ENCODE measurements at places on chromosomes 5 and 9.

- no peak for DNase-seq
- no peak overlapping the region for H3K27ac ChIP-seq
- H3K27me3 ChIP-seq, result no peaks in the 10 kb centered on the region
- no peaks in the 10 kb centered on the region for H3K36me3 ChIP-seq
- no peak overlapping the region for H3K4me3 ChIP-seq
- no peaks in the 10 kb centered on the region for H3K4me1 ChIP-seq
Observed at GRCh38 chr5:162230348-162230747, 162.8 kb downstream of the GABRG2 start.

DNA sequence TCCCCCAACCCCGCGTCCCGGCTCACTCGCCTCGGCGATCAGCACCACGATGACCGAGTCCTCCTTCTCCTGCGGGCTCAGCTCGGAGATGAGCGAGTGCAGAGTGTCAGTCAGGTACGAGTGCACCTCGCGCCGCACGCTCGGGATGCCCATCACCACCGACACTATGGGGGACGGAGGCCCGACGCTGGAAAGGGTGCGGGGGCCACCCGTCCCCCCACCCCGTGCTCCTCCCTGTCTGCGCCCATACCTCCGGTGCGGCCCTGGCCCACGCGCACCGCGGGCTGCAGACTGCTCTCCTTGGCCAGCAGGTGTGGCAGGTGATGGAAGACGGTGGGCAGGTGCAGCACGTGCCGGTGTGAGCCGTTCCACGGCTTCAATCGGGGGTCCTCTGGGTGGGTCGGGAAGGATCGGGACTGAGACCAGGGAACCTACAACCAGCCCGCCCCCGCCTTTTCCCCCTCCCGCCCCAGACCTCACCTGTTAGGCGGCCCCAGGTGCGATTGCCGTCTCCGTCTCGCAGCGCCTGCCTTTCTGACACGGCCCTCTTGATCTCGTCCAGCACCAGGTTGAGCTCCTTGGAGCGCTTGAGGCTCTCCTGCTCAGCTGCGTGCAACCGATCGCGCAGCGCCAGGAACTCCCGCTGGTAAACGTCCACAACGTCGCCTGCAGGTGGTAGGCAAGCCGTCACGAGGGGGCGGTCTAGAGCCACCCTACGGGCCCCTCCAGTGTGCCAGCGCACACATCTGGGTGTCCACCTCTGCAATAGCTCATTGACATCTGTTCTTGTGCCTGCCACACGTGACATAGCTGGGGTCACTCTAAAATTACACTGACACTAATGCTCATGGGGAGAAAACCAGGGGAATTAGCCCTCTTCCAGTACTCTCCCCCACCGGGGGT is 5.1 kb downstream of the MGAT4B start:
- peaks cover 11% of the 10 kb centered on the region for H3K36me3 ChIP-seq
- DNase-seq, result peak; percentile 68
- H3K27me3 ChIP-seq, result no peaks in the 10 kb centered on the region
- H3K4me1 ChIP-seq, result peaks cover 33% of the 10 kb centered on the region

GRCh38 chr5:67732921-67733320 is 482.6 kb upstream of the PIK3R1 start:
- H3K4me3 ChIP-seq, result no peak overlapping the region
- H3K27me3 ChIP-seq, result no peaks in the 10 kb centered on the region

- H3K4me1 ChIP-seq, result peaks cover 5% of the 10 kb centered on the region
- H3K4me3 ChIP-seq, result no peak overlapping the region
- H3K27ac ChIP-seq, result no peak overlapping the region
- DNase-seq, result no peak
- no peaks in the 10 kb centered on the region for H3K27me3 ChIP-seq
Observed at GRCh38 chr5:146082798-146083197, 22.6 kb downstream of the PLAC8L1 start.

GRCh38 chr9:114697951-114698351 is 16.0 kb upstream of the TEX48 start:
- DNase-seq, result no peak
- no peaks in the 10 kb centered on the region for H3K36me3 ChIP-seq
- H3K4me1 ChIP-seq, result peaks cover 9% of the 10 kb centered on the region
- no peak overlapping the region for H3K27ac ChIP-seq
- peaks cover 10% of the 10 kb centered on the region for H3K27me3 ChIP-seq

GRCh38 chr9:110257097-110257841 is 962 bp upstream of the TXN start:
- peak overlapping the region; percentile 71 for H3K27ac ChIP-seq
- no peak for DNase-seq
- H3K4me1 ChIP-seq, result peaks cover 39% of the 10 kb centered on the region
- peak overlapping the region; percentile 84 for H3K4me3 ChIP-seq
- H3K27me3 ChIP-seq, result no peaks in the 10 kb centered on the region

- H3K27ac ChIP-seq, result no peak overlapping the region
- no peak for DNase-seq
- H3K4me3 ChIP-seq, result no peak overlapping the region
- H3K36me3 ChIP-seq, result no peaks in the 10 kb centered on the region
- no peaks in the 10 kb centered on the region for H3K4me1 ChIP-seq
- no peaks in the 10 kb centered on the region for H3K27me3 ChIP-seq
Observed at GRCh38 chr5:19853616-19854240, 134.3 kb downstream of the CDH18 start.

DNA sequence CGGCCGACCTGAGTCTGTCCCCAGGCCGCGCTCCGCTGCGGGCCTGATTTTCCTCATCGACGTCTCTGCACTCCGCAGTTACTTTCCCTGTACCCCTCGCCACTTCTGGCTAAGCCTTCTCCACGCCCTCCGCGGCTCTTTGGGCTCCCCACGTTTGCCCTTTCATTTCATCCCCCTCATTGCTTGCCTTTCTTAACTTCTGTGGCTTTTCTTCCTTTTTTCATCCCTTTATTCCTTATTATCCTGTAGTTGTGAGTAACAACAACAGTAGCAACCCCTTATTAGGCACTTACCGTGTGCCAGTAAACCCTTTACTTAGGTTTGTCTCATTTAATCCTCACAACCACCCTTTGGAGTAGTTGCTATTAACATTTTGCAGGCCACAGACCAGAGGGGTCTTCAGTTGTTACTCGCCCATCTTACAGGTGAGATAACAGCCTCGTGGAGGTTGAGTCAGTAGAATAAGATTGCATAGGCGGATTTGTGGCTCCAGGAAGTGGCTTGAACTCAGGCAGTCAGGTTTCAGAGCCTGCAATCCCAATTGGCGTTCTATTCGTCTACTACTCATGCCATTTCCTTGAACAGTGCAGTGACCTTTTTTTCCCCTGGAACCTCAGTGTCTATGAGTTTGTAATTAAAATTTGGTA is 724 bp downstream of the TCERG1 start:
- no peaks in the 10 kb centered on the region for H3K36me3 ChIP-seq
- peaks cover 29% of the 10 kb centered on the region for H3K4me1 ChIP-seq
- H3K4me3 ChIP-seq, result peak overlapping the region; percentile 99
- H3K27ac ChIP-seq, result peak overlapping the region; percentile 89
- DNase-seq, result no peak

- peaks cover 44% of the 10 kb centered on the region for H3K4me1 ChIP-seq
- no peak overlapping the region for H3K27ac ChIP-seq
- no peaks in the 10 kb centered on the region for H3K27me3 ChIP-seq
- peak overlapping the region; percentile 79 for H3K4me3 ChIP-seq
Observed at GRCh38 chr5:175659546-175660253, 1.8 kb downstream of the HRH2 start.

DNA sequence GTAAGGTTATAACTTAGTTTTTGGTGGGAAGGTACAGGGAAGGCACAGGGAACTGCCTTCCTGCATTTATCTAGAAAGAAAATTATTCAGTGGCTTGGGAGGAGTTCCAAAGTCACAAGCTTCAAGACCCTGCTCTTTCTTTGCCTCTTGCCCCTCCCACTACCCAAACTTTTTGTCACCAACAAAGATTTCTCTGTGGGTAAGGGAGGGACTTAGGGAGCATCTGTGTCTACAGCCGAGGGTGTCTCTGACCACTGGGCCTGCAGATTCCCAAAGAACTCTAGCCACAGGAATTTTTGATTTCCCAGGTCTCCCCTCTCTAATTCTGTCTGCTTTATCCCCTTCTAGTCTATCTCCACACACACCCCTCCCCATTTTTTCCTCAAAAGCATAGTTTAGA is 2.1 kb downstream of the ECSCR start:
- H3K27me3 ChIP-seq, result no peaks in the 10 kb centered on the region
- H3K27ac ChIP-seq, result no peak overlapping the region
- no peak for DNase-seq
- no peaks in the 10 kb centered on the region for H3K36me3 ChIP-seq
- no peak overlapping the region for H3K4me3 ChIP-seq
- peaks cover 39% of the 10 kb centered on the region for H3K4me1 ChIP-seq

GRCh38 chr5:177496070-177496726 is 1.2 kb downstream of the PDLIM7 start:
- peaks cover 3% of the 10 kb centered on the region for H3K27me3 ChIP-seq
- no peak for DNase-seq
- H3K36me3 ChIP-seq, result no peaks in the 10 kb centered on the region

DNA sequence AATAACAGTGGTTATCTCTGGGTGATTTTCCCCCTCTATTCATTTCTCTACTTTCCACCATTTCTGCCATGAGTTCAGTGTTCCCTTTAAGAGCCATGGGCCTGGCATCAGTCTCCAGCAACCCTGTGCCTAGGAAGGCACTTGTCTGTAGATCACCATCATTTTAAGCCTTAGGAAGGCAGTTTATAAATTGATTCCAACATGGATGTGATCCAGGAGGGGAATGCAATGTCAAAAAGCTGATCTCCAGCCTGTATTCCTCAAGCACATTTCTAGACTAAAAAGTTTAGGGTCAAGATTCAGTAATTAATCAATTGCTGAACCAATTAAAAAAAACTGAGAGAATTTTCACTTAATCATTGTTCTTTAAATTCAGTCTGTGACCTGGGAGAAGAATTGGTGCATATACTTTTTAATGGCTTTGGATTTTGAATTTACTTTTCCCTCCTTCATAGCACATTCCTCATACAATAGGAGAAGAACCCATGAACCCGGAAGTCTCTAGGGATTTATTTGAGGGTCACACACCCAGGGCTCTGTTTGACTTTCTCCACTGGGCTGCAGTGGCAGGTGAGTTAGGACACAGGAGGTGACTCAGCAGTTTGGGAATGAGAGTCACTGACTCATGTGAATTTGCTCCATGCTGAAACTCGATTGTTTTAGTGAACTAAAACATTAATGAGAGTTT is 6.1 kb upstream of the ERMP1 start:
- no peak for DNase-seq
- no peaks in the 10 kb centered on the region for H3K27me3 ChIP-seq
- no peaks in the 10 kb centered on the region for H3K36me3 ChIP-seq

GRCh38 chr9:89071591-89071990 is 80.3 kb downstream of the S1PR3 start:
- H3K36me3 ChIP-seq, result no peaks in the 10 kb centered on the region
- H3K27ac ChIP-seq, result no peak overlapping the region
- no peak overlapping the region for H3K4me3 ChIP-seq
- H3K4me1 ChIP-seq, result no peaks in the 10 kb centered on the region
- no peak for DNase-seq

- no peak for DNase-seq
- no peaks in the 10 kb centered on the region for H3K4me1 ChIP-seq
- H3K36me3 ChIP-seq, result no peaks in the 10 kb centered on the region
- no peak overlapping the region for H3K27ac ChIP-seq
- H3K4me3 ChIP-seq, result no peak overlapping the region
Observed at GRCh38 chr5:64166201-64166959, 737 bp downstream of the RNF180 start.

DNA sequence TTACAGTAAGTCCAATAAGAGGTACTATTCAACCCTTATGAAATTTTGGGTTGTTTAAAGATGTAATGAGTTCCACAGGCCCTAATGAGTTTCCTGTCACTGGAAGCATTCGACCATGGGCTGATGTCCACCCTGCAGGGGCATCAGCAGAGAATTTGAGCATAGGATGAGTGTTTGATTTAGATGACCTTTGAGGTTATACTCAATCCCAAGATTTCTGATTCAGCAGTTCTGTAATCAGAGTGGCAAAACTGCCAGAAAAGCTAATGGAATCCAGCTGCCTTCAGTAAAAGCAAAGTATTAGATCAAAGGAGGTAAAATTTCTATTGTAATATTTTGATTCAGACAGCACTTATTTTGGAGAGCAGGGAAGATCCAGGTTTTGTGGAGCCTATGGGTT is 68.3 kb downstream of the COX7C start:
- no peak for DNase-seq
- no peak overlapping the region for H3K27ac ChIP-seq
- H3K4me1 ChIP-seq, result no peaks in the 10 kb centered on the region
- H3K27me3 ChIP-seq, result peaks cover 2% of the 10 kb centered on the region
- no peaks in the 10 kb centered on the region for H3K36me3 ChIP-seq

DNA sequence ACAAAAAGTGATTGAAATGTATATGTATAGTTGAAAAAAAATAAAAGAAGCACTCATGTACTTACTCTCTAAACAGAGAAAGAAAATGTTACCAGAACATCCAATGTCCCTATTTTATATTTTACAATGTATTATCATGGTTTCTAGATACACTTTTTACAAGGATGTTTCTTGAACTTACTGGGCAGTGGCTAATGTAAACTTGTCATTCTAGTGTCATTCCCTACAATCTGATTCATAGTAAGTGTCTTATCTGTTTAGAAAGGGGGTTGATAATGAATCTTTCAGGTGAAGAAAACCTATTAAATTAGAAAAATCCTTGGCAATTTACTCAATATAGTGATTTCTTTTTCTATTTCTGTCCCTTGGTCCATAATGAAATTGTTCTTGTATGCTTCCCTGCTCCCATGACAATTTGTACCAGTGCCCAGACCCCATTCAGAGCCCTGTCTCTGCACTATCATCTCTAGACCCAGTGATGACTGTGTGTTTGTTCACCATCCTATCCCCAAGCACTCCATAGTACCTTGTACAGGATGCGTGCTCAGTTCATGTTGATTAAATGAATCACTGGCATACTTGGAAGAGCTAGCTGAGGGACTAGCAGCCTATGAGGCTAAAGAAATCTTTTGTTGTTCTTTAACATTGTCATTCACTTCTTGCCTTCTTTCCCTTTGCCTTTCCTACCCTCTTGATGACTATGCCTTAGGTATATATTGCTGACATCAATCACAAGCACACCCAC is 101.2 kb downstream of the HMHB1 start:
- H3K36me3 ChIP-seq, result no peaks in the 10 kb centered on the region
- no peaks in the 10 kb centered on the region for H3K4me1 ChIP-seq
- no peaks in the 10 kb centered on the region for H3K27me3 ChIP-seq
- no peak for DNase-seq
- H3K27ac ChIP-seq, result no peak overlapping the region

GRCh38 chr5:80219391-80219790 is 36.5 kb downstream of the SERINC5 start:
- H3K27ac ChIP-seq, result peak overlapping the region; percentile 33
- peaks cover 21% of the 10 kb centered on the region for H3K4me1 ChIP-seq
- no peak for DNase-seq
- H3K27me3 ChIP-seq, result no peaks in the 10 kb centered on the region

- peak overlapping the region; percentile 46 for H3K4me3 ChIP-seq
- H3K27me3 ChIP-seq, result no peaks in the 10 kb centered on the region
- no peak for DNase-seq
- H3K27ac ChIP-seq, result peak overlapping the region; percentile 26
- H3K4me1 ChIP-seq, result peaks cover 40% of the 10 kb centered on the region
Observed at GRCh38 chr5:67030289-67031056, 166.1 kb downstream of the CD180 start.

DNA sequence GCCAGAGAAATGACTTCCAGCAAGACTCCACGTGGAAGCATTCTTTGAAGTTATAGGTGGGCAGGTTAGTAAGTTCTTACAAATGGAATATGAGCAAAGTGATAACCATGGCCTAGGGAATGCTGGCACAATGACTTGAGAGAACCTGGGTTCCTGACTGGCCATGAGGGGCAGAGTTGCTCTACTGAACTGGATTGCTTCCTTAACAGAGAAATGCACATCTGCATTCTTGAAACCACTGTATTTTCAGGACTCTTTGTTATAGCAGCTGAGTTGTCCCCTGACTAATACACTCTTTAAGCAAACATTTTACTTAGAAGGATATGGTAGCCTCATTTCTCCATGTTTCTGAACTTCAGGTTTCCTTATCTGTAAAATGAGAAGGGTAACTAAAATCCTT is 108.3 kb upstream of the GNA14 start:
- H3K4me1 ChIP-seq, result no peaks in the 10 kb centered on the region
- H3K4me3 ChIP-seq, result no peak overlapping the region
- no peak for DNase-seq
- no peak overlapping the region for H3K27ac ChIP-seq

Measured in CD4-positive, CD25-positive, alpha-beta regulatory T cell (primary cell).